ENCODE measurements at places on chromosomes 1 and 21.

GRCh38 chr1:228315945-228316588 is 90.6 kb downstream of the TRIM11 start:
- DNase-seq, result no peak

GRCh38 chr1:114208714-114209113 is 55.0 kb upstream of the SYT6 start:
- no peak for DNase-seq

GRCh38 chr1:98066911-98067310 is 146.1 kb upstream of the DPYD start:
- DNase-seq, result no peak

DNA sequence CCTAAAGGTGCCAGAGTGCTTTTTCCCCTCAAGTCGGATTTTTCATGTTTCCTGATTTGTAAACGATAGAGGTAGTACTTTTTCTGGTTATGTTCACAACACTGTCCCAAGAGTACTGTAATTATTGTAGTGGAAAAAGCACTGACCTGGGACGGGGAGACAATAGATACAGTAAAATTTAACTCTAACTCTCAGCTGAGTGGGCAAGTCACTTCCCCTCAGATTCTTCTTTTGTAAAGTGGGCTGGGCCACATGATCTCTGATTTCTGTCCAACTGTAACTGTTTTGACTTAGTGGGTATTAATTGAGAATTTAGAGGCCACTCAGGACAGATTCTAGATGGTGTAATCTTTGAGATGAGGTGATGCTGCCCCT is 19.1 kb downstream of the MARCKSL1 start:
- DNase-seq, result no peak

GRCh38 chr1:15940110-15941043 is 35.5 kb downstream of the ZBTB17 start:
- no peak for DNase-seq

- peak; percentile 63 for DNase-seq
These were observed 47.5 kb upstream of the CRNN start for GRCh38 chr1:152461544-152461943.

- no peak for DNase-seq
These were observed 7.9 kb downstream of the KLHDC8A start for GRCh38 chr1:205348554-205349487.

GRCh38 chr1:228744356-228744755 is 9.1 kb downstream of the RHOU start:
- no peak for DNase-seq

DNA sequence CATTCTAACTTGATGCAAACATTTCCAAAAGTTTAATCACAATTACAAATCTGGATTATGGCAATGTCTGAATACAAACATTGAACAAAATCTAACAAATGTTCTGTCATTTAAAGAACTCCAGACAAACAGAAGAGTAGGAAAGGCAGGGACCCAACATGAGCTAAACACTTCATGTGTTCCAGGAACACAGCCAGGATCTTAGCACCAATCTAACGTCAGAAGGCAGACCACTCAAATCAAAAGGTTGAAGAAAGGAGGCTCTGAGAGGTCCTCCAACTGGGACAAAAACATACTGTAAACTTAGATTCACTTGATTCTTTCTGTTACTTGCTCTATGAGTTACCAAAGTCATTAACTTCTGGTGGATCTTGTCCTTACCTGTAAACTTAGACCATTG is 374.0 kb downstream of the NEGR1 start:
- DNase-seq, result no peak

DNA sequence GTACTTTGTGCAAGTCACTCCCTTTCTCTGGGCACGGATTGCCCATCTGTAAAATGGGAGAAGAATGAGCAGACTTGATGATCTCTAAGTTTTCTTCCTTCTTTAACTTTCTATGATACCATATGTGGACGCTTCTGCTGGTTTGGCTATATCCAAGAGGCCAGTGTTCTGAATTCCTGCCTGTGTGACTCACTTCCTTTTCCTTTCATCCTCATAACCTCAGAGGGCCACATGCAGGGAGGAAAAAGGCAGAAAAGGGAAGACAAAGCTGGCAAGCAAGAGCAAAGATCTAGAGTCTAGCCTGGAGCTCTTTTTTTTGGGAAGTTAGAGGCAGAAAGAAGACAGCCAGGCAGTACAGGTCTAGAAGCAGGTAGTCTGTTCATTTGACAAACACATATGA is 151.2 kb downstream of the OMA1 start:
- no peak for DNase-seq

DNA sequence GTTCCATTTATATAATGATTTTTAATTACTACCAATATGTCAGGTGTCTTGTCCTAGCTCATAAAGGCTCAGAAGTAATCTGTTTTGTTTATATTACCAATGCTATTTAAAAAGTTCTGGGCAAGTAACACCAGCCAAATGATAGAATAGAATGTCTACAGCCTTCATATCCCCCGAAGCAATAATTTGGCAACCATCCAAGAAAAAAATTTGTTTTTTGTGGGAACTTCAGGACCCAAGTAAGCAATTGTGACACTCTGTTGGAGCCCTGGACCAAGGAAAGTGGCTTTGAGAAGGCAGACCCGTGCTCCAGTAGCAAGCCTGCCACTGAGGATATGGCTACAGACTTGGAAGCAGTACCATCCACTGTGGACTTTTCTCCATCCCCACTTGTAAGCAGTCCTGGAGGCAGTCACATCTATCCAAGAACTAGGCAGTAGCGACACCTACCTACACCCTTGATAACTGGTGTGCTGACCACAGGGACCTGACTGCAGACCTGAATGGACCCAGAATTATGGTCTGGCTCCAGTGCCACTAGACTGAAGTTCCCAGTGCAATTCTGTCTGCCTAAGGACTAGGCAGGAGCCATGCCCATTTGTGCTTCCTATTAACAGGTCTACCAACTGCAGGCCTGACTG is 870.7 kb upstream of the ADGRL2 start:
- no peak for DNase-seq

DNA sequence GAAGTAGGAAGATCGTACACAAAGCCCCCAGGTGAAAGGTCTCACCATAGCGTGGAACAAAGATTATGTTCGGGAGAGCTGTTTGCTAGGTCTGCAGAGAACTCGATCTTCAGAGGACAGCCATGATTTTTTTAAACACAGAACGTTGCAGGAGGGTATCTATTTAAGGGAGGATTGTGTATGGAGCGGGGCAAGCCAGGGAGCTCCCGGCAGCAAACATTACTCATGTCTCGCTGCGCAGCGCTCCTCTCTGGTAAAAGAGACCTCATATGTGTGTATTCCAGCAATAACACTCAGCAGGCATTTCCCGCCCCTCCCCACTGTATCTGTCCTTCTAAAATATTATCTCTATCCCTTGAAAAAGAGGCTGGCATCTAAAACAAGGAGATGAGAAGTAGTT is 2.7 kb downstream of the GLIS1 start:
- no peak for DNase-seq

Data from activated T-cell treated with anti-CD3 and anti-CD28 coated beads, Interleukin-2, amount 50 U/mL, for 72 hours (primary cell).